Fibroblast of skin of left quadriceps (primary cell): ENCODE measurements at places on chromosomes 4 and X.
A peak's percentile ranks its signal among the peaks of the same experiment; 100 is the strongest.

- DNase-seq = no peak
These were observed 18.6 kb downstream of the CXCL13 start for GRCh38 chr4:77624213-77624612.

- no peak for DNase-seq
These were observed 634.5 kb downstream of the DMD start for GRCh38 chrX:32576885-32577284.

DNA sequence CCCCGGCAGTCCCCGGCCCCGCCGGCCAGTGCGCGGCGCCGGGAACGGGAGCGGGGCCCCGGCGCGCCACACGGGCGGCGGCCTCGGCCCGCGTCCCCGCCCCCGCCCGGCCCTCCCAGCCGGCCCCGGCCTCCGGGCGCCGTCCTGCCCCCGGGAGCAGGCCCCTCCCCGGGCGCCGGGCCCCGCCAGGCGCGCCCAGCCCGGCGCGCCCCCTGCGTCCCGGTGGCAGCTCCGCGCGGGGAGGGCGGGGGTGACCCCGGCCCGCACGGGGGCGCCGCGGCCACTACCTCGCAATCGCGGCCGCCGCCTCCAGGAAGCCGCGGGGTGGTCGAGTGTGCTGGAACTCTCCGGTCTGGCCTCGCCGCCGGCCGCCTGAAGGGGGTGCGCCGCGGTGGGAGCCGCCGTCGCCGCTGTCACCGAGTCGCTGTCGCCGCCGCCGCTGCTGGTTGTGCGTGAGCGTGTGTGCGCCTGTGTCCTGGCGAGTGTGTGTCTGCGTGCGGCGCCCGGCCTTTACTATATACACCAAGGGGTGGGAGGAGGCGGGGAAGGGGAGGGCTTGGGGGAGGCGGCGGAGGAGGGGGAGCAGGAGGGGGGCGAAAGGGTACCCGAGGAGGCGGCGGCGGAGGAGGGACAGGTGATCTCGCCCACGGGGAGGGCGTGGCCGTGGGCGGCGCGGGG lies at the start of gene RAI2:
Gene RAI2 (minus strand): TSS at position 488 of the 678 bp plus-strand sequence. CDS start 59,288 bp downstream, outside the sequence.
- no peak for DNase-seq

DNA sequence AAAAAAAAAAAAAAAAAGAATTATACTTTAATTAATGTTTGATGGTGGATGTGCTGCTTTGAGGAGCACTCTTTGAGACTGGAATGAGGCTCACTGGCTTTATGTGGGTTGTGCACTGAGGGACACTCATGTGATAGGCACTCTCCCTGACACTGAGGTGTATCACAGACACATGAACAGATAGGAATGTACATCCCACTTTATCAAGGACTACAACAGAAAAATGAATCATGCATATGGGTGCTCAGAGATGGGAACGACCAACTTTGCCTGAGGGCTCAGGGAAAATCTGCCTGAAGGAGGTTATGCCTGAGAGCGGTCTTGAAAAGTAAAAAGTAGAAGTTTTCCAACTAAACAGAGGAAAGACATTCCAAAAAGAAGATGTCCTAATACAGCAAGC lies 97.7 kb upstream of the RBPJ start:
- DNase-seq = no peak

DNA sequence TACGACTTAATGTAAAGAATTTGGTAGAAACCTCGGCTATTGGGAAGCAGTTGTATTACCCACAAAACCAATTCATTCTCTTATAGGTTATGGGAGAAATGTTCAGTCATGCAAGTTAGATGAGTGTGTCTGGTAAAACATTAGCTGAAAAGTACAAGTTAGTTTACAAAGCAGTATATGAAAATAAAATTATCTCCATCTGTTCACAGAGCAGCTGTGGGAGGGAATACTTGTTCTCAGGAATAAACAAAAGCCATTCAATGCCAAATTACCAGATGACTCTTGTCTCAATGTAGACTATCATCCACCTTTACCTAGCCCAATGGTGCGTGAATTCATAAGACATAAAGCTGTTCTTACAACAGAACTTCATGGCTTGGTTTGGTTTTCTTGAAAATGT lies 28.6 kb downstream of the STAP1 start:
- no peak for DNase-seq

GRCh38 chr4:180828455-180829018 lies 1414.7 kb upstream of the TENM3 start:
- DNase-seq = peak; percentile 54

- no peak for DNase-seq
These were observed 24.3 kb upstream of the TSPAN5 start for GRCh38 chr4:98682719-98683118.

DNA sequence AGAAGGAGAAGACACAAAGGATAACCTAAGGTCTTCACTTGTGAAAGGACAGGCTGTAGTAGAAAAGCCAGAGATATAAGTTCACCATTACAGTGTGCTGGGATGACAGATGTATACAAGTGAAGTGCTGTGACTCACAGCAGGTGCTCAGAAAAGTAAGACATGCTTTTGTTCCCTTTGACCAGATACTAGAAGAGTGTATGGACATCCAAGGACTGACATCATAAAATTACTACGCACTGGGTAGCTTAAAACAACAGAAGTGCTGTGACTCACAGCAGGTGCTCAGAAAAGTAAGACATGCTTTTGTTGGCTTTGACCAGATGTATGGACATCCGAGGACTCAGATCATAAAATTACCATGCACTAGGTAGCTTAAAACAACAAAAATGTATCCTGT lies 61.6 kb upstream of the BTC start:
- no peak for DNase-seq

DNA sequence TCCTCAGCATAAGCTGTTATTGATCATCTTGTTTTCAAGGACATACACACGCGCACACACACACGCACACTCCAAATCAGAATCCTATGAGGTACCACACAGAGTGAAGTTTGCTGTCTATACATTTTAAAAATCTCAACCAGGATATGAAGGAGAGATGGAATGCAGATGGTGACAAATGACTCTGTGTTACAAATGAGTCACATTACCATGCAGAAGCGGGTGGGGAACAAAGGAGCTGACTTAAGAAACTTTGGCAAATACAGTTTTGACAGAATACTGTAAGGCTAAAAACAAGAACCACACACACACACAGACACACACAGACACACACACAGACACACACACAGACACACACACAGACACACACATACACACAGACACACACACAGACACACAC lies 81.7 kb downstream of the RELL1 start:
- DNase-seq = peak; percentile 10

- DNase-seq = no peak
These were observed 39.0 kb upstream of the SLC7A3 start for GRCh38 chrX:70969635-70970481.

DNA sequence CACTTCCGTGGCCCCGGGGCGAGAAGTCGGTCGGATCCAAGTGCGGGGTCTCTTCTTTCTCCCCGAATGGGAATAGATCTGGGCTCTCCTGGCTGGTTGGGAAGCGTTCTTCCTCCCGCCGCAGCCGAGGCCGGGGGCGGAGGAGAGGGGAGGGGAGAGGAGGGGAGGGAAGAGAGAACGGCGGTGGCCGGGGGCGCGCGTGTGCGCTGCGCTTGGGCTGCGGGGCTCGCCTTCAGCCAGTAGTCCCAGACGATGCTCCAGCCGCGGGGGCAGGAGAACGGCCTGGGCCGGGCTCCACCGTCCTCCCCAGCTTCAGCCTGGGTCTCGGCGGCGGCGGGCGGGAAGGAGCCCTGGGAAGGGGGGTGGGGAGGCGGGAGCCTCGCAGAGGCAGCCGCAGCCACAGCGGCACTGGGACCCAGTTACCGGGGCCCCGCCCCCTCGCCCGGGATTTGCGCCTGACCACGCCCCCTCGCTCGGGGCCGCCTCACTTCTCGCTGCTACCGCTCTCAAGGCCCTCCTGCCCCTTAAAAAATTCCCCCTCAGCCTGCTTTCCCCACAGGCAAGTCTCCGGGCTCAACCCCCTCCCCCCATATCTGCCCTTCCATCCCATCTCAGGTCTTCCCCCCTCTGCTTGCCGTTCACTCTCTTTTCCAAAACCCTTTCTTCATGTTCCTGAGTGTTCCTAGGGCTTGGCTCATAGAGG lies at the start of gene FGD1:
Gene FGD1 (minus strand): TSS at position 421 of the 703 bp plus-strand sequence. CDS start 802 bp downstream, outside the sequence.
- DNase-seq = no peak

- DNase-seq = peak; percentile 70
These were observed 204.4 kb downstream of the ZNF330 start for GRCh38 chr4:141425124-141425523.

DNA sequence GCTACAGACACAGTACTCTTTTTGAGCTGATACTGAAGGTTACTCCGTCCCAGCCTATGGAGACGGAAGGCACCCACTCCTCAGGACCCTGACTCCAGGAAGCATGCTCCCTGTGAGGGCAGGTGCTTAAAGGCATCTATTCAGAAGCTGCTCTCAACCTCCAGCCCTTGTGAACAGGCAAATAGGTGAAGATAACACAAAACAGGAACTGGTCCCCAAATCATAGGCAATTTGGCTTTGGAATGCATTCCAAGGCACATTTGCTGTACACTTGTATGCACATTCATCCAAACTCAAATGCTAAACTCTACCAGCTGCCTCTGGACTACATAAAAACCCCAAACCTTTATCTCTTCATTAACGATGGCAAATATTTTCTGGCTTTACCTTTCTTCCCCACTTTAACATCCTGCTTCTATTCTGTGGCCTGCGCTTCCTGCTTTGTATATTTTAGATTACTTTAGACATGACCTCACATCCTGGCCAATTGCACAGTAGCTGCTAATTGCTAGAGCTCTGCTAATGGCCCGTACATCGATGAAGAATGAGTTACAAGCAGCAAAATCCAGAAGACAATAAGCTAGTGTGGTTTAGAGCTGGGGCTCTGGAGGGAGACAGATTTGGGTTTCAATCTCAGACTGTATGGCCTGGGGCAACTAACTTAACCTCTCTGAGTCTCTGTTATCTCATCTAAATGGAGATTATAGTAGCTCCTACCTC lies 3.2 kb downstream of the SEL1L3 start:
- no peak for DNase-seq

DNA sequence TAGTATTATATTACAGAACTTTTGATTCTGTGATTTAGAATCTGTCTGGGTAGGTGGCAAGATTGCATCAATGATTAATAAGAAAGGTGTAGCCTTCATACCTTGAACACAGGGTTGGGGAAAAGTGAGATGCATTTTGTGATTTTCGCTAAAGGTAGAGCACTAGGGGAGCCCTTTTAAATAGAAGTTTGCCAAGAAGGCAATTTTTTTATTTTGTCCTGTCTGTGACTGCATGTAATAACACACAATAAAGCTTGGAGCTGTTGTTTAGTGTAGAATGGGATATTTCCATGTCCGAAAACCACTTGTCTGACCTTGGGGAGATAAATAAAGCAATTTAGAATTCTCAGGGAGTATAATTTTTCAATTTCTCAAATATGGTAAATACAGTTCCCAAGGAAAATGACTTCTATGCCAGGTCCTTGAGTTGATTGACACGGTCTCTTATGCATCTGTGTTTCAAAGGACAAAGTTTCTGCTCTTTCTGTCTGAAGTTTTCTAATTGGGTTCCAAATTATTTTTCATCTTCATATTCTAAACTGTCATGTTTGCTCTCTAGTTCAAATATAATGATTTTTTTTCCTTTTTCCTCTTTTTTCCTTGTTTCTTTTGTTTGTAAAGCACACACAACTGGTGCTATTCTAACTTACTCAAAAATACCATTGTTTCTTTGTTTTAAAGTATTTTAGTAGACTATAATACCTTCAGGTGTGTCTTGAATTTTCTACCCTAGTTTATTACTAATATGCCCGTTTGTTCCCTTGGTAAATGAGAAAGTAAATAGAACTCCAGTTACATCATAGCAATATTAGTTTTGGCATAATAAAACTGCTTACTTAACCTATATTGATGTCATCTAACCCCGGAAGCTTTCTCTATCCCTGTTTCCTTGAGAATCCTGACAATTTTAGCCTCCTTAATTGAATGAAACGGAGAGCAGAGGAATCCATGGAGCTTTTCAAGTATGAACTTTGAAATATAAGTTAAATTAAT lies 87.8 kb upstream of the BMPR1B start:
- no peak for DNase-seq

DNA sequence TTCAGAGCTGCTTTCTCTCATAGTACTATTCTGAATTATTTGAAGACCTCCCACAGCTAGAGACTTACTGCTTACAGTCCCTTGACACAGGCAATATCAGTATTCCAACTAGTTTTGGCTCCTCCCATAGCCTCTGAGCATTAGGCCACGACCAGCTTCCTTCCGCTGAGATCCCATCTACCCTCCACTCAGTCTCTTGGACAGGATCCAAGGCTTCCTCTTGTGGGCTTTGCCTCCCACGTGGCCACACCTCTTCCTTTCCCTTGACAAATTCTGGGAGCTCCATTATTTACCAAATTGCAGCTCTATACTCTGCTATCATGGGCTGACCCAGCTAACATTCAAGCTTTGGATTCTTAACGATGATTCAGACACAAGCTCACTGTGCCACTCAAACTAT lies 470.4 kb upstream of the GALNT7 start:
- DNase-seq = no peak

DNA sequence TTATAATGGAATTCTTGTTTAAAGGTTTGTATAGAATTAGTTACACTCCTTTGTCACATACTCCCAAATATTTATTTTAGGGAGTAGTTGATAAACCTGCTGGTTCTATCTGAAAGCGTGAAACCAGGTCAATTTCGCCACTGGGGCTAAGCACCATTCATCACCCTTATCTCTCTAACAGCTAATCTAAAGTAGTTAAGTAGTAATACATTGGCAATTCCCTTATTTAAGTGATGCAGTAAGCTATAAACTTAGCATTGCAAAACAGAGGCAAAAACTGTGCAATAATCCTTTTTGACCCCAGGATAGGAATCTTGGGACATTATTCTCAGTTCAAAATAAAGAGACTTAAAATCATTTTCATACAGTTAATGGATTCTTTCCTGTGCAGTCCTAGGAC lies 33.7 kb upstream of the PTPN13 start:
- no peak for DNase-seq

GRCh38 chrX:9132036-9132638 lies 98.2 kb upstream of the FAM9B start:
- DNase-seq = no peak
